ENCODE measurements at places on chromosomes 13 and 19. TPM values are rescaled to one million over a fixed set of nuclear protein-coding genes. Genes with fewer than 3 reads are reported as not detected.

- DNase-seq, result no peak
These were observed 2220.8 kb upstream of the PCDH20 start for GRCh38 chr13:63636316-63636993.

GRCh38 chr13:100423375-100423774 is 165.2 kb downstream of the GGACT start:
- DNase-seq, result no peak

- DNase-seq, result no peak
These were observed 9.7 kb downstream of the MBNL2 start for GRCh38 chr13:97231829-97232196.

- no peak for DNase-seq
These were observed 15.9 kb upstream of the ELAVL1 start for GRCh38 chr19:8021374-8021773.

GRCh38 chr13:39577838-39578491 is 25.0 kb downstream of the LHFPL6 start:
- DNase-seq, result no peak

DNA sequence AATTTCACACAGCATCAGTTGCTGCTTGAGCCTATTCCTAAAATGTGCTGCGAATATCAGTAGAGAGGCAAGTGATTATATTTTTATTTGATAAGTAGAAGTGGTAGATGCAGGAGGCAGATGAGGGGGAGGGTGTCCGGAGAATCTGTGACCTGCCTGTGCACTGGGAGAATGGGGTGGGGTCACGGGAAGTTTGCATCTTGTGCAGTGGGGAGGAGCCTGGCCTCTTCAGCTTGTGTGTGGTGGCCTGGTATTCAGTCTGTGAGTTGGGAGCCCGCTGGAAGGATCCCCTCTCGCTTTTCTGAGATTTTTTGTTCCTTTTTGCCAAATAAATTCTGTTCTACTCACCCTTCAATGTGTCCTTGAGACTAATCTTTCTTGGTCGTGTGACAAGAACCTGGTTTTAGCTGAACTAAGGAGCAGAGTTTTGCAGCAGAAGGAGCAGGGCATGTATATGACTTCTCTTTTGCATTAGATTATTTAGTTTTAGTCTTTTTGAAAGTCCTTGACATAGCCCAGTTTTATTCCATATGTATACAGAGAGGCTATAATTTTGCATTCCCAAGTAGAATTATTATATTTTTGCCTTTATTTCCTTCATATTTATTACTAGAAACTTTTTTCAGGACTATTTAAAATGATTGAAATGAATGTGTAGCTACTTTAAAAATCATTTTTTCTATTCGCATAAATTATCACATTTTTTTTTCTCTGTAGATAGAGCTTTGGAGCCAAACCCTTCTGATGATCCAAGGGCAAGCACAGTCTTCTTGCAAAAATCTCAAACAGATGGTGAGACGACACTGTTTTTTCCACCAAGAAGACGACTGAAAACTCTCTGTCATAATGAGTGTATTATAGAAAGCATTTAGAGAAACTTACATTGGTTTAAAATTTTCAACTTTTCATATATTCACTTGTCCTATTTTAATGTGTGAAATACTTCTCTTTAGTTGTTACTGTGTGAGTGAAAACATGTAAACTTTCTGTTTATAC is 1257.2 kb downstream of the UQCRFS1 start:
- no peak for DNase-seq

DNA sequence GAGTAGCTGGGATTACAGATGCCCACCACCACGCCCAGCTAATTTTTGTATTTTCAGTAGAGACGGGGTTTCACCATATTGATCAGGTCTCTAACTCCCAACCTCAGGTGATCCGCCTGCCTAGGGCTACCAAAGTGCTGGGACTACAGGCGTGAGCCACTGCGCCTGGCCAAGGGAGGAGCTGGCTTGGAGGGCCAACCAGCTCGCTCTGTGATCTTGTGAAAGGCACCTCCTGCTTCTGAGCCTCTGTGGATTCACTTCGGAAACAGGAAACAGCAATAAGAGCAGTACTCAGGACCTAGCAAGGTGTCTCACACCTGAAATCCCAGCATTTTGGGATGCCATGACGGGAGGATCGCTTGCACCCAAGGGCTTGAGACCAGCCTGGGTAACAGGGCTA is 2.0 kb upstream of the ELL start:
- no peak for DNase-seq

- DNase-seq, result no peak
These were observed 25.5 kb downstream of the FOXO1 start for GRCh38 chr13:40640845-40641458.

The LILRA5 gene
- 1.3 TPM for total RNA-seq

The MEIOSIN gene
- total RNA-seq, result not detected

The ITGBL1 gene
- 6.8 TPM for total RNA-seq
